ENCODE measurements at places on chromosomes 13 and 19.

- no peak for DNase-seq
Measured at GRCh38 chr13:41580345-41580744, 123.0 kb downstream of the RGCC start.

- DNase-seq, result no peak
Measured at GRCh38 chr13:94195715-94196114, 283.8 kb downstream of the DCT start.

DNA sequence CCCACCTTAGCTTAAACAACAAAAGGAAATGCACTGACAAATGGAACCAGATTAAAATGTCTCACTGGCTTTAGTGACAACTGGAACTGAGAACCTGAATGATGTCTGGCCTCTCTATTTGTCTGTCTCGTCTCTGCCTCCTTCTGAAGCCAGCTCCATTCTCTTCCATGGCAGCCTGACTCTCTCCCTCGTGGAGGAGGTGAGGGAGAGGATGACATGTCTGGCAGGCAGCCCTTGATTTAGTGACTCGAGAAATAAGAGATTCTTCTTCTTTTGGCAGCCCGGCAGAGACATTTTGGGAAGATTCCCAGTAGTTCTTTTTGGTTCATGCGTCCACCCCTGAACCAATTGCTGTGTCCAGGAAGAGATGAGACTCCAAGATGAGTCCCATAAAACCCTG, 131.7 kb downstream of the KLF5 start:
- DNase-seq, result no peak

DNA sequence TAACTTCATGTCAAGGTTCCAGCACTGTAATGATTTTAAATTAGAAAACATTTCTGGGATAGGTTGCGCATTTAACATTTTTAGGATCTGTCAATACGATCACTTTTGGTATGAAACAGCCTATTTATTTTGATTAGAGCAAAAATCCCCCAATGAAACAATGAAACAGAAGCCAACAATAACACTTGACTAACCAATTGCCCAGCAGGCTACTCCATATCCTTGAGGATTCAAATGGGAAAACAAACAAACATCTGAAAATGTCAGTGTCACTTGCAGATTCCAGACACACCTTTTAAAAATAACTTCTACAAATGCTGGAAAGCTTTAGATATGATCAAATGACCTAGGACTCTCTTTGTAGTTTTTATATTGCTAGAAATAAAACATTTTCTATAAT, 1412.5 kb upstream of the PRR20A start:
- DNase-seq, result no peak

- no peak for DNase-seq
Measured at GRCh38 chr19:3637621-3638020, 11.0 kb upstream of the CACTIN start.

DNA sequence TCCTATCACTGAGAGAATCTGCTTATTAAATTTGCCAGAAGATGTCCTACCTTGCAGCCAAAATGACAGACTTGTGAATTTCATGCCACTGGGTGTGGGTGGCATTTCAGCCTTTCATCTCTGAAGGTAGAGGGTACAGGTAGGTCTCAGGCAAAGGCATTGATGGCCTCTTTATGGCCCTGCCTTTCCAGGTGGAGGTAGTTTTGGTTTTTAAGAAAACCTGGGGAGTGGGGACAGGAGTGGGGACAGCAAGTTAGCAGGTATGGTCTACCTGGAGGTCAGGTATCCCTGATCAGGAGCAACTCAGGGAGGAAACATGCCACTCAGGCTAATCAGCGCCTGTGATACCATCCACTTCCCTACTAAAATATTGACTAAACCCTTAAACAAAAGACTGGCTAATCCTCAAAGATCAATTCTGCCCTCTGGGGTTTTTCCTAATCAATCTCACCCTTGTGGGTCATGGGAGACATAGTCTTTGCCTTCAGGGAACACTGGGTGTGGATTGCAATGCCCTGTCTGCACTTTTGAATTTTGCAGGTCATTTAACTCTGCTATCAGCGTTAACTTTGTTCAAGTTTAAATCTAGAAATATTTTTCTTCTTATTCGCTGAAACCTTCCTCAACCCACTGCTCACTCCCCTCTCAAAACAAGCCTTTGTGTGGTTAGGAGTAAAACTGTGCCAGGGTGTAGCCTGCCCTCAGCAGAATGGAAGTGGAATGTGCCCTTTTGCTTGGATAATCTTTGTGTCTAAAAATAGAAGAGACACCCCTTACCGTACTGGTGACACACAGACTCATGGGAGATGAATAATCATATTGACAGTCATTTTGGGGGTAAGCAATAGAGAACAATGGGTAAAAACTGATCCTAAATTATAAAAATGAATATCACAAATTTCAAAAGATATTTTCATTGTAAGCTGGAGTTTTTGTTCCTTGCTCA, 233.7 kb downstream of the COG6 start:
- no peak for DNase-seq

- DNase-seq, result no peak
Measured at GRCh38 chr19:42534391-42534790, 6.1 kb upstream of the CEACAM1 start.

DNA sequence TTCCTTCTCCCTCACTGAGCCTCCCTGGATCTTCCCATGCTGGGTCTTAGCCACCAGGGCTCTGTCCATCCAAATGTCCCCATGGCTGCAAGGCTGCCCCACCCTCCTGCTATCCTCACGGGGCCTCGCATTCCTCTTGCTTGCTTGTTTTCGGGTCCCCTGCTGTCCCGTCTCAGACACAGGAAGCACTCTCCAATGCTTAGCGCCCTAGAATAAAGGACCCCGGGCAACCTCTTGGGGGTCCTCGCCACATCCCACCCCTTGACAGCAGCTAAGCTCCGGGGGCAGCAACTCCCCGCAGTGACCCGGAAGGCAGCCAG, 23.7 kb downstream of the SH3GL1 start:
- DNase-seq, result no peak

- no peak for DNase-seq
Measured at GRCh38 chr19:30349131-30349730, 23.0 kb upstream of the ZNF536 start.

GRCh38 chr13:47829690-47830089, 171.4 kb downstream of the SUCLA2 start:
- no peak for DNase-seq

GRCh38 chr19:38015216-38015615, 108.2 kb downstream of the SIPA1L3 start:
- no peak for DNase-seq

DNA sequence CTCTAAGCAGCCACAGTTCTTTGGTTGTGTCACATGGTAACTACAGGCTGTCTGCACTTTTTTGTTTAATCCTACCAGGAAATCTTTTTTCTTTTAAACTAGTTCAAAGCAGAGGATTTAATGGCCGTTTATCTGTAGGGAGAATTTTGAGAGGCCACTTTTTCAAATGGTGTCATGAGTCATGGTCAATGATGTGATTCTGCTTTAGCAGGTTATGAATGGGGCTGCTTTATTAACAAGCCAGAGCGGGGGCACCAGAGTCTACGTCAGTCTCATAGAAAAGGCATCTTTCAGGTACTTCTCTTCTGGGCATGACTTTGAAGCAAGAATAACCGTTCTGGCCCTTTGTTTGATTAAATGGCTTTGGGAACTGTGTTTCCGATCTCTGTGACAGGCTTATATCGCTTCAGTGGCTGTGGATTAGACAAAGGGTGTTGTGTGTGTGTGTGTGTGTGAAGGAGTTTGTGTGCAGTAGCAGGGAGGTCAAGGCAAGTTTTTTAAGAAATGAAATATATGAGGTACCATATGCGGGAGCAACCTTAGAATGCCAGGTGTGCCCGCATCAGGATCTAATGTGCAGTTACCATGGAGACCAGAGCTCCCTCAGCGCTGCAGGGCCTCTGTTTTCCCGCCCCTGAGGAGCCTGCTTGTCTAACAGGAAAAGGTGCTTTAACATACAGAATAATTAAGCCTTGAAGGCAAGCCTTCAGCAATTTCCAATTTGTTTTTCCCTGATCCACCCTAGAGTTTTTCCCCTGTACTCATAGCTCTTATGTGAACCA, 120.5 kb downstream of the KATNAL1 start:
- no peak for DNase-seq

DNA sequence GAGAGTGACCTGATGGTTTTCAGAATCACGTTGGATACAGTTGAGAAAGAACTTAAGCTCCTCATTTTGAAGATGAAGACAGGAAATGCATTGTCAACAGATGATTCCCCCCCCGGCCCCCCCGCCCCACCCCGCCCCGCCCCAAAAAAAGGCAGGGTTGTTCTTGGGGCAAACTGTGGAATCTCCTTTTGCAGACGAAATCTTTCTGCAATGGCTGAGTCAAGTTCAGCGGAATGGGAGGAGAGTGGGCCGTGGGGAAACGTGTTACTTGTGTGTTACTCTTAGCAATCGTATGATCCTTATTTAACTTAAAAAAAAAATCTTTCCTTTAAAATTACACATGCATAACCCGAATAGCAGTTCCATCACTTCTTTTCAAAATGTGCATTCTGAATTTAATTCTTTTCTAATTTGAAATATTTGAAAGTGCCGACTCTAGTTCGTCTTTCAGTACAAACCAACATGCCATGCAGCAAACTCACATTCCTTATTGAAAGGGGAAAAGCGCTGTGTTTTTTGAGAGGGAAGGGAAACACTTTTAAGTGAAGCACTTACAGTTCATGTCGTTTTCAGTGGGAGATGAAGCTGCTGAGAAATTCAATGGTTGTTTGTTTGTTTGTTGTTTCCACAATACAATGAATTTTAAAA, 348.5 kb upstream of the ARGLU1 start:
- DNase-seq, result no peak

All from GM12892 (cell line).